IPS DF 6.9 (cell line): ENCODE measurements at places on chromosomes 6 and 20.

DNA sequence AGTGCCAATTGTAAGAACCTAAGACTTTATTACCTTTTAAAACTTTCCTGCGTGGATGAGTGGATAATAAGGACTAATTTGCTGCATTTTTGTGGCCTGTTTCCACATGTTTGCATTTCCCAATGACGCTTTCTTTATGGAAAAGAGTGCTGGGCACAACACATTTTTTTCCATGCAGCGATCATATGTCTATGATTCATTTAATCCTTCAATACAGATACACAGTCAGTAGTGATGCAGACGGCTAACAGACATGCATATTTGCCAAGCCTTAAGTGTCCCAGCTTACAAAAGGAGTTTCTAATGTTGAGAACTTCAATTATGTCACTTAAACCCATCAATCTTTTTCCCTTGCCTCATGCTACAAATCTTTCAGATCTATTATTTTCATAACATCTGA is 239.8 kb upstream of the PREP start:
- DNase-seq, result no peak

- no peak for DNase-seq
Observed at GRCh38 chr6:104608101-104608500, 251.6 kb downstream of the HACE1 start.

- no peak for DNase-seq
Observed at GRCh38 chr6:141548966-141549365, 583.8 kb upstream of the GJE1 start.

DNA sequence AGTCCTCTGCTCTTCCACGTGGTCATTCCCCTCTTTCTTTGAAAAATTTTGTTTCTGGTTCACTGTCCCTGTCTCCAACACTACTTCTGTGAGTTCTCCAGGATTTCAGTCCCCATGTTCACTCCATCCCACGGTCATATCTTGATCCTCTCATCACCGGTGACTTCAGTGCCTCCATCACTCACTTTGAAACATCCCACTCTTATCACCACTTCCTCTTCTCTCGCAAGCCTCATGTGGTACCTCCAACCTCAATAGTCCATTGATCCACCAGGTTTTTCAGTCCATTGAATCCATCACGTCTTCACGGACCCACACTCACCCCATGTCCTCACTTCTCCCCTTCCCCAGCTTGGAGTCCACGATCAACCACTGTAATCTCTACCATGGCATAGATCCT is 64.8 kb downstream of the CARMIL1 start:
- no peak for DNase-seq

DNA sequence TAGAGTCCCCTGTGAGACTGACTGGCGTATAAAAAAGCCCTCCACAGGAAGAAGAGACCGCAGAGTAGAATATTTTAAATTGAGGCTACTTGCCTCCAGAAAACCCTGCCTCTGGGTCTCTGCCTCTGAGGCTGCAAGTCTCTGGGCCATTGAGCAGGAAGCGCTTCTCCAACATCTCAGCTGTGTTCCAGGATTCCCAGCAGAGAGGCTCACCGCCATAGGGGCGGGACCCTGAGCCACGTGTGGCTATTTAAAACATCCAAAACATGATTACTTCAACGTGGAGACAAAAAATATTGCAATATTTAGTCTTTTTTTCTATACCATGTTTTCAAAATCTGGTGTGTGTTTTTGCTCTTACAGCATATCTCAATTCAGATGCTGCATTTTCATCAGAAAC is 59.4 kb downstream of the GNAS-AS1 start:
- DNase-seq, result no peak

- DNase-seq, result no peak
Observed at GRCh38 chr6:113330636-113330946, 526.6 kb upstream of the MARCKS start.

DNA sequence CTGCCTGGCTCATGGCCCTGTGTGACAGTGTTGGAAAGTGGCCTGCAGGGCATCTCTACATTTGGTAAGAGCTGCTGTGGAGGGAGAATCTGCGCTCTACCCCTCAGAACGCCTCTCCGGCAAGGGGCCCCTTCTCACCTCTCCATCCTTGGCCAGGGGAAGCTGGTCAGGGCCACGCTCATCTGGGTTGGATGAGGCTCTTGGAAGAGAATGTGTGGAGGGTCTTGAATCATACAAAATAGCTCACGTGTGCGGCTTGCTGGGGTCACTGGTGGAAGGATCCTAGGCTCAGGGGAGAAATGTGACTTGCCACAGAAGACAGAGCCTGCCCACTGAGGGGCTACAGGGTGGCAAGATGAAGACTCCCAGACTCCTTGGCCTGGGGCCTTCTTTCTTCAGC is 105.0 kb downstream of the SCML4 start:
- DNase-seq, result no peak

DNA sequence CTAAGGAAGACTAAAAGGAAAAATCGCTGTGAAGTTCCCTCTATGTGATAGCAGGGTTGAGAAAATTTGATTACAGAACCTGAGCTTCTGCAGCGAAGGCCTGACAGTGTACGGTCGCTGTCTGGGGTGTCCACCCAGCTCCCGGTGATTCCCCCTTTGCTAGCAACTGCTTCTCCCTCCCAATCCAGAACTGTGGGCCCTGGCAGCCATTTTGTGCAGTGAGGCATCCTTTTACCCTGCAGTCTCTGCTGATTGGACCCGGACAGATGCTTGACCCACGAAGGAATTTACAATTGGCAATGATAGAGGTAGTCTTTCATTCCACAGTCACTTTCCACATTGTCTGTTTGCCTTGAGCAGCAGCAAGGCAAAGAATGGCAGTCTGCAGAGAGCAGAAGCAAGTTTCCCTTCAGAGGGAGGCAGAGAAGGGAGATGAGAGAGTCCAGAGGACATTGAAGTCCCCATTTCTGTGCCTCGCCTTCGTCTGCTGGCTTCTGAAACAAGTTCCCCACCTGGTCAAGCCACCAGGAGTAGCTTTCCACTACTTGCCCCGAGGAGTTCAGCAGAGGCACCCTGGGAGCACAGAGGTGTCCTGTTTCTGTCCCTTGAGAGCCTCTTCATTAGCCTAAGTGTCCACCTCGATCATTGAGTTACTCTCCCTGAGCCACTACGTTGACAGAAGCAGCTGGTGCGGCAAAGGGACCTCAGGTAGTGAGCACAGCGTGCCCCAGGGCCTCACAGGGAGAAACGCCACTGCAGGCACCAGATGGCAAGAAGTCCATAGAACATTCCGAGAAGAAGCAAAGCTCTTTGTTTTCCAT is 370.3 kb downstream of the NRN1 start:
- no peak for DNase-seq

DNA sequence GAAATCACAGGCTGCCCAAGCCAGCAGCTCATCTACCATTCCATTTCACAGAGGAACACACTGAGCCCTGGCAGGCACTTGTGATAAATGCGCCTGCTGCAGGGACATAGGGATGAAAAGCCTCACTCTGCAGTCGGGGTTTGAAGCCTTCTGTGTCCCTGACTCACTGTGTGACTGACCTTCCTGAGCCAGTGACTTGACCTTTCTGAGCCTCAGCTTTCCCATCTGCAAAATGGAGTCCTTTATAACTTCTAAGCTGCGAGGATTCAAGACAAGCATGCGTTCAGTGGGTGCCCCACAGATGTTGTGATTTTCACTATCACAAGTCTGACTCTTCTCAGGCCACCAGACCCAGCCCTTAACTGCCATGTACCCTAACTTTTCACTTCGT is 5.5 kb downstream of the TGM2 start:
- DNase-seq, result no peak

GRCh38 chr20:19913927-19914614 is 103.1 kb upstream of the NAA20 start:
- no peak for DNase-seq

- DNase-seq, result no peak
Observed at GRCh38 chr20:3164043-3164762, 4.5 kb upstream of the FASTKD5 start.

- no peak for DNase-seq
Observed at GRCh38 chr20:35307666-35308653, 15.7 kb upstream of the FAM83C start.
